ENCODE measurements at places on chromosomes 7 and 10.

DNA sequence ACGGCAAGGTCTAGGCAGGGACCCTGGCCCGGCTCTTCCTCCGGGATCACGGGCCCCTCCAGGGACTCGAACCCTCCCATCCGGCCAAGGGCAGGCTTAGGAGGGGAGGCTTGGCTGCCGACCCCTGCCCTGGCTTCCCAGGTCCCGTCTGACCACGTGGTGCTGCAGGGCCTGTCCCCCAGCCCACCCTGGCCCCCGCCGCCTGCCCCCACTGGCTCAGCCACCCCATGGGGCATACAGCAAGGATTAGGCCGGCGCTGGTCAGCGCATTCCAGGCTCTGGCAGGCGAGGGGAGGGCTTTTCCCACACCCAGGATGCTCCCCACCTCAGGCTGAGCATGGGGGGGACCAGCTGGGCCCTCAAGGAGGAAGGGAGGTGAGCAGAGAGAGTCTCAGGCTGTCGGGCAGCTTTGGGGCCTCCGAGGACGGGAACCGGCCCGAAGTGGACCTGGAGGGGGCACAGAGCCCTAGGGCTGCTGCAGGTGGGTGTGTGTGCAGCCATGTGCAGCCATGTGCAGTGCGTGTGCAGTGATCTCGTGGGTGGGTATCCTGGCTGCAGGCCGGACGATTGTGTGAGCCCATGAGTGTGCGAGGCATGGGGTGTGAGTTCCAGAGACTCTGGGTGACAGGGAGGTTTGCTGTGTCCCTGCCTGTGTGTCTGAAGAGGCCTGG is 713 bp upstream of the GRIFIN start:
- DNase-seq: no peak

GRCh38 chr10:82609845-82610244 is 734.9 kb downstream of the NRG3 start:
- DNase-seq: no peak

- DNase-seq: no peak
Measured at GRCh38 chr10:21456160-21456559, 69.3 kb downstream of the SKIDA1 start.

GRCh38 chr7:133613250-133613790 is 360.4 kb downstream of the EXOC4 start:
- DNase-seq: no peak

DNA sequence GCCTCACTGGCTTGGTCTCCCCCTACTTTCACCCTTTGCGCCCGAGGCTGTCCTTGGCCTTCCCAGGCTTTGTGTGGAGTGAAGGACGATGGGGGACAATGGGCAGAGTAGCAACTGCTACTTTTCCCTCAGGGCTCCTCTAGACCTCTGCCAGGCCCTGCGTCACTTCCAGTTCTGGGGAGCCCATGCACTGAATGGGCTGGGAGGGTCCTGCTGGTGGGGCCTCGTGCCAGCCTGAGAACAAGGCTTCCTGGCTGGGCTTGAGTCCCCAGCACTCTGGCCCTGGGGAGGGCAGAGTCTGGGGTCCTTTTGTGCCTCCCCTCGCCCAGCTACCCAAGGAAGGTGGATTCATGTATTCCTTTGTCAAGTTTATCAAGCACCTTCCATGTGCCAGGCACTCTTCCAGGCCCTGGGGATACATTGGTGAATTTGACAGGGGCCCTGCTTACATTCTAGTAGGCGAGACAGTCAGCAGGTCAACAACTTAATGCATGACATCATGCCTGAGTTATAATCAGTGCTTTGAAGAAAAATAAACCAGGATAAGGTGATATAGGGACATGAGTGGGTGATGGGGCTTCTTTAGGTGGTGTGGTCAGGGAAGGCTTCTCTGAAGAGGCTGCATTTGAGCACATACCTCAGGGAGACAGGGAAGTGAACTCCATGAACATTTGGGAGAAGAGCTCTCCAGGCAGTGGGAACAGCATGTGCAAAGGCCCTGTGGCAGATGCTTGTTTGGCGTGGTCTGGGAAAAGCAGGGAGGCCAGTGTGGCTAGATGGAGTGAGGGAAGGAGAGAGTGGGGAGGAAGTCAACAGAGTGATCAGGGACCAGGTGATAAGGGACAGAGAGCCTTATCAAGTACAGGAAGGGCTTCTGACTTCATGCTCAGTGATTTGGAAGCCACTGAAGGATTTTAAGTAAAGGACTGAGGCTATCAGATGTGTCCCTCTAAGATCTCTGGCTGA is 14.1 kb downstream of the ZMIZ1 start:
- no peak for DNase-seq

GRCh38 chr10:49605216-49605938 is 4.7 kb upstream of the SLC18A3 start:
- no peak for DNase-seq

GRCh38 chr7:30688718-30689221 is 6.5 kb upstream of the CRHR2 start:
- DNase-seq: no peak

- DNase-seq: no peak
Measured at GRCh38 chr7:141748396-141748795, 10.2 kb downstream of the SSBP1 start.

GRCh38 chr10:23585666-23586065 is 146.8 kb downstream of the OTUD1 start:
- no peak for DNase-seq

- no peak for DNase-seq
Measured at GRCh38 chr10:12819656-12820055, 181.9 kb downstream of the CCDC3 start.

DNA sequence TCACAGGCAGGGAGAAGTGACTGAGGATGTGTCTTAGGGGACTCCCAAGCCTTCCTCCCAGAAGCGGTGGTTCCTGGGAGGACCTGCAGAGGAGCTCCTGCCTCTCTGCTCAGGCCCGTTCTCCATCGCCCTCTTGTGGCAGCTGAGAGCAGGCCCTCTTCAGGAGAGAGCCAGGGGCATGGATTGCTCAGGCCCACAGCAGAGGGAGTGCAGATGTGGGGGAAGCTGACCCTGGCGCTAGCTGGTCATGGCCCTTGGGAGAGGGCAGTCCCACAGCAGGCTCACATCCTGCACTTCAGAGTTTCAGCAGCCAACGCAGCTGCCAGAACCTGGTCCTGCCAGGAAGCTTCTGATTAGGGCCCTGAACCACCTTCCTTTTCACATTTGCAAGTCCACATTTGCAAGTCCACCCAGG is 94.8 kb upstream of the TARP start:
- DNase-seq: peak; percentile 53

DNA sequence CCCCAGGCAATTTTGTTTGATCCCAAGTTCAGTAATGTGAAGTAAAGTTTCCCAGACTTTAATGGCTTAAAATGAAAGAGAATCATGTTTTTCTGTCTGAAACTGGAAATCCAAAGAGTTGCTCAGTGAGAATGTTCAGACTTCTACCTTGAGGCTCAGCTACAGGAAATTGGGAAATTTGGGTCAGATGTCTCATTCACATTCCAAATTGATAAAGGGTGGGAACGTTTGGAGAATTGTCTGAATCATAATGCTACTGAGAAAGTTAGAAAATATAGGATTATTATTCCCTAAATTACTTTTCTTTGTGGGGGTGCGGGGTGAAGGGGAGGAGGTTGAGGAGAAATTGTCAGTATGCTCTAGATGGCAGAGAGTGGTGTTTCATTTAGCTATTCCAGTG is 773.9 kb downstream of the LRMDA start:
- no peak for DNase-seq

DNA sequence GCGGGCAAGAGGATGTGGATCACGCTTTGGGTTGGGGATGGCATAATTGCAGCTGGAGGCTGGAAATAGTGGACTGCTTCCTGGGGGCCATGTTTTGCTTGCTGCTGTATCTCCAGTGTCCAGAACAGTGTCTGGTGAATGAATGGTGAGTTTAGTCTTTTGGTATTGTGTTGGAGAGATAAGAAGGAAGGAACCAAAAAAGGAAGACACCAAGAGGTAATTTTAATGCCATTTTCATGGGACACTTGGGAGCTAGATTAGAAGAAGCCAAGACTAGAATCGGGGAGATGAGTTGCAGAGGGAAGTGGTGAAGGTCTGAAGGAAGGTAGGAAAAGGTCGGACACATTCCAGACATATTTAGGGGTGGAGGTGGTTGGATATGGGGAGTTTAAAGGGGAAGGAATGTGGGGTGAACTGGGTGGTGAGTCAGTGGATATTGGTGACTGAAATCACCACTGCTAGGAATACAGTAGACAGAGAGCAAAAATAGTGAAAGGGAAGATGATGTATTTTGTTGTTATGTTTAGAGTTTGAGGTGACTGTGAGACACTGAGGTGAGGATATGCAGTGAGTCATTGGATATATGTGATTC is 76.7 kb downstream of the CCNY start:
- no peak for DNase-seq

DNA sequence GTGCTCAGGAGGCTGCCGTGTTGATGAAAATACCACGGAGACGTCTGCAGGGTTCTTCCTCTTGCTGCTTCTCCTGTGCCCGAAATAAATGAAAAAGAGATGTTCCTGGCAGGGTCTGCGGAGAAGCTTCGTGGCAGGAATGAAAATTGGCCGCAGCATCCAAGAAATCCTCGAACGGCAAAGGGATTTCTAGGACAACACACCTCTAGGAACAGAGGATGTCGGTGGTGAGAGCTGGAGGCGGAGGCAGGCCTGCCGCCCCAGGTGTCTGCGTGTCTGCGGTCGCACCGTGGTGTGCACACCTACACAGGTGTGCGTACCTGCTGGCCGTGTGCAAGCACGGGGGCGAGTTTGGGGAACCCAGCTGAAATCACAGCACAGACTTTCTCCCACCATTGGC is 43.4 kb downstream of the TMEM130 start:
- DNase-seq: no peak

GRCh38 chr10:17510242-17510908 is 56.0 kb upstream of the ST8SIA6 start:
- no peak for DNase-seq

DNA sequence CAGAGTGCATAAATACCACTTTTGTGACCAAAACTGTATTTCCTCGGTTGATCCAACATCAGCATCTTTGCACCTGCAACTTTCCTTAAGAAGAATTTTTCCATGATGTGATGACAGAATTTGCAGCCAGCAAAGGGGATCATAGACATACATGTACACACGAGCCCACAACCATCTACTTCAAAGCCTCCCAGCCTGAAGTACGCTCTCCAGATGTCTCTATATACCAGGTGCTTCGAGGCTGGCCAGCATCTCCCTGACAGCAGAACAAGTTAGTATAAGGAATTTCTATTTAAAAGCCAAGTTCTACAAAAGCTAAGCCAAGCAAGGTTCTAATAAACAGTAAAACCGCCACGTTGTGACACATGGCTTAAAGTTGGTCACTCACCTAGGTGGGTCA is 328.5 kb downstream of the KCNMA1 start:
- no peak for DNase-seq

DNA sequence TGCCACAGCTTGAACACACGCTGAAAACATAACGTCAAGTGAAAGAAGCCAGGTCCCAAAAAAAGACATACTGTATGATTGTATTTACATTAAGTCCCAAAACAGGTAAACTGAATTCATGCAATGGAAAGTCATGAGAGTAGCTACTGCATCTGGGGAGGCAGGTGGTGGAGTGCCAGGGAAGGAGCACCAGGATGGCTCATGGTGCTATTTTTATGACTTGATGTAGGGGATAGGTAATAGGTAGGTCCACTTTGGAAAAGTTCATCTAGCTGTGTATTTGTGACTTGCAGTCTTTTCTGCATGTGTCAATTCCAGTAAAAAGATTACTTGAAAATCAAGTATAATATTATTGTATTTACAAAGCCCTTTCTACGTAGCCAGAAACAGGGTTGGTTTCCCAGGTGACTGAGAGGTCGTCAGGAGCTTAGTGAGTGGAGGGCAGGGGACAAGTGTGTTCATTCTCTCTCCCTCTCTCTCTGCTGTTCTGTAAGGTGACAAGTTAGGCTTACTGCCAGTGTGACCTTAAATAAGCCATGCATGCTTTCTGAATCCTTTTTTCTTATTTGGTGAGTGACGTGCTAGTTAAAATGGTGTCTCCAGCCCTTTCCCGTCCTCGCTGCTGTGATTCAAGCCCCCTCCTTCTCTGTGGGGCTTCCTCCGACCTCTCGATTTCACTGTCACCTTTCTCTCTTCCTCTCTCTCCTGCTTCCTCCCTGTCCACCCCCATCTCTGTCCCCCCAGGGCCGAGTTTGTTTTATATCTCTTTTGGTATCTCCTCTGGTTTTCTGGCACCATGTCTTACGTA is 9.4 kb upstream of the PRKCQ start:
- no peak for DNase-seq

DNA sequence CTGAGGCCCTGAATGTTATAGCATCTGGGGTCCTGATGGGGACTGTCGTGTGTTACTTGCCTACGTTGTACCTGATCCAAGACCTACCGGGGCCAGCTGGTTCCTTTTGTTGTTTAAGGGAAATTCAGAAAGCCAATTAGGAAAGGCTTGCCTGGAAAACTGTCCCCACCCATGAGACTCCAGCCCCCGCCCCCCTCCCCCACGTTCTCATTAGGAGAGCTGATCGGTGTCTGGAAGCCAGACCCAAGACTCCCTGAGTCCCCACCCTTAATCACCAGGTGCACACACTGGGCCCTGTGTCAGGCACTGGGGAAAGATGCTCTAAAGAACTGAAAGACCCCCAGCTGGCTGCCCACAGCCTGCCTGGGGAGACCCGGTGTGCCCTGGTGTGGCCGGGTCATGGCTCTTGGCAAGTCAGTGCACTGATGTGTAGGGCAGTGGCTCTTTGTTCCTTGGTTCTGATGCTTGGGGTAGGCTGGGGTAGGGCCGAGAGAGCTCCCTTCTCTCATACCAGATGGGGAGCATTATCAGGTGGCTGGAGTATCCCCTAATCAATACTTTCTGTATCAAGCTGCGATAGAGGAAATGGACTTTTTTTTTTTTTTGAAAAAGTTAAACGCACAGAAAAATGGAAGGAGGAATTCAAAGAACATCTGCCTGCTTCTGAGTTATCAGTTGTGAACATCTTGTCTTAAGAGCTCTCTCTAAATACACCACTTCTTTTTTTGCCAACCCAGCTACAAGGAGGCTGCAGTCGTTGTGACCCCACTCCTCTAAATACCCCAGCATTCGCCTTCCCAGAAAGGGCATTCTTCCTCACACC is 16.9 kb downstream of the TSPAN15 start:
- DNase-seq: no peak

GRCh38 chr7:93923296-93923695 is 1.8 kb downstream of the GNG11 start:
- no peak for DNase-seq

DNA sequence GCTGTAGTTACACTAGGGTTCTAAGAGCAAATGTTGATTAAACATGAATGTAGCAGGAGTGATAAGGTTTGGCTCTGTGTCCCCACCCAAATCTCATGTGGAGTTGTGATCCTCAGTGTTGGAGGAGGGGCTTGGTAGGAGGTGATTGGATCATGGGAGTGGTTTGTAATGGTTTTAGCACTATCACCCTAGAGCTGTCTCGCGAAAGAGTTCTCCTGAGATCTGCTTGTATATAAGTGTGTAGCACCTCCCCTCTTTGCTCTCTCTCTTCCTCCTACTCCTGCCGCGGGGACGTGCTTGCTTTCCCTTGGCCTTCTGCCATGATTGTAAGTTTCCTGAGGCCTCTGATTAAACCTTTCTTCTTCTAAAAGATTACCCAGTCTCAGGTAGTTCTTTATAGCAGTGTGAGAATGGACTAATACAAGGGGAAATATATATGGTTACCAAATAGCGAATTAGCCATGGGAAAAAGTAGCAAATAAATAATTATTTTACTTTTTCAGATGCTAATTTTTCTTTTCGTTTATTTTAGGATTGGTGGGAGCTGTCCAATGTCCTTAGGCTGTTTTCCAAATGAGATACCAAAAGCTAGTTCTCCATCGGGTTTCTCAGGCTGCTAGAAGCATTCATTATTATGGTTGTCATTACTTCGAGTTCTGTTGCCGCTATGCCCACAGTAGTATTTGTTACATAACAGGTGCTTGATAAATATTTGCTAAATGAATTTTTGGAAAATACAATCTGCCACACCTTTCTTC is 58.7 kb downstream of the PTEN start:
- DNase-seq: no peak
